Ascending aorta (tissue), 2 donors: ENCODE measurements at places on chromosomes 6 and 20.
A peak's percentile ranks its signal among the peaks of the same experiment; 100 is the strongest.

DNA sequence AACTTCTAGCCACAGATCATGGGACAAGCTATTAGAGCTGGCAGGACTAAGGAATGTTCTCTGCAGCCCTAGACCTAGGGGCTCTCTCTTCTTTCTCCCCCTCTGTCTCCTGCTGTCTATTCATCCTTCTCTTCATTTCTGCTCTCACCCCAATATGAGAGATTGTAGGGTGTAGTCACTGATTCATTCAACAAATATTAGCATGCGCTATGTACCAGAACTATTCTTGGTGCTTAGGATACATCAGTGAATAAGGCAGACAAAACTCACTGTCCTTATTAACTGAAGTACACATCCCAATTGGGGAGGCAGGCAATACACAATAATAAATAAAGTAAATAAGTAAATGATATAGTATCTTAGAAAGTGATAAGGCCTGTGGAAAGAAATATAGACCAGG lies 14.7 kb upstream of the SIRPB2 start:
- DNase-seq = no peak

GRCh38 chr6:36064770-36065396 lies 37.3 kb downstream of the MAPK14 start:
- no peak for DNase-seq

GRCh38 chr20:37254114-37254878 lies 7.3 kb downstream of the GHRH start:
- no peak for DNase-seq

DNA sequence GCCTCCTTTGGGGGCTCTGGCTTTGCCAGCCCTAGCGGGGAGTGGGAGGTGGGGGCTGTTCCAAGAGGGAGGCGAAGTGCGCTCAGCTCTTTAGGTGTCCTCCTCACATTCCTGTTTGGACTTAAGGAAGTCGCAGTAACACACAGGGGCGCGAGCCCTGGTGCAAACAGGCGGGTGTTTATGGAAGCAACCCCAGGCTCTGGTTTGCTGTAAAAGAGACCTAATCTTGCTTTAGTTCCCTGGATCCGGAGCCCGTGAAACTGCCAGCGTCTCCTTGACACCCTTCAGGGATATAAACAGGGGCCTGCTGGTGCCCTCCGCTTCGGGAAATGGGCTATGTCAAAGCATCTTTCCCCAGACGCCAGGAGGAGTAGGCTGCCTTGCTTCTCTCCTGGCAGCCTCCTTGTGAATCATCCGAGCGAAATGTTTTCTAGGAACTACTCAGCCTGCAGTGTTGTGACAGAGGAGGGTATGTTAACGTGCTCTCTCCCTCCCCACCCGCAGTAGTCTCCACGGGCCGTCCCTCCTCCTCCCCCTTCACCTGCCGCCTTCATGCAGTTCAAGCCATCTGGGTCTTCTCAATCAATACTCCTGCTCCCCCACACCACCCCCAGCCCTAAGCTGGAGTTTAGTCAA lies 168.0 kb upstream of the LRFN2 start:
- no peak for DNase-seq

GRCh38 chr20:24965065-24965919 lies 16.2 kb downstream of the CST7 start:
- DNase-seq = no peak

DNA sequence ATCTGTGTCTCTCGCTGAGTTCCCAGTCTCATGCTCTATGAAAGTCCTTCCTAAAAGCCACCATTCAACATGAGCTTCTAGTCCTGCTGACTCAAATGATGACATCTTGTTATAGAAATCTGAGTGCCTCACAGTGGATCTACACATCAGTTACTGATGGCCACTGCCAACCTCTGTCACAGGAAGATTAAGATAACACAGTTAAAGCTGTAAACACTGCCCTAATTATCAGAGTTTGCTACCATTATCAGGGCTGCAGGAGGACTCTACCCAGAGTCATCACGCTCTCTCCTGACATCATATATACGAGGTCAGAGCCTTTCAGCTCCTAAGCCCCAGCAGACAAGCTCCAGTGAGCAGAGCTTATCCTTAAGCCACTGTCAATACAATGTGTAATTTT lies 63.2 kb downstream of the HIVEP2 start:
- no peak for DNase-seq

DNA sequence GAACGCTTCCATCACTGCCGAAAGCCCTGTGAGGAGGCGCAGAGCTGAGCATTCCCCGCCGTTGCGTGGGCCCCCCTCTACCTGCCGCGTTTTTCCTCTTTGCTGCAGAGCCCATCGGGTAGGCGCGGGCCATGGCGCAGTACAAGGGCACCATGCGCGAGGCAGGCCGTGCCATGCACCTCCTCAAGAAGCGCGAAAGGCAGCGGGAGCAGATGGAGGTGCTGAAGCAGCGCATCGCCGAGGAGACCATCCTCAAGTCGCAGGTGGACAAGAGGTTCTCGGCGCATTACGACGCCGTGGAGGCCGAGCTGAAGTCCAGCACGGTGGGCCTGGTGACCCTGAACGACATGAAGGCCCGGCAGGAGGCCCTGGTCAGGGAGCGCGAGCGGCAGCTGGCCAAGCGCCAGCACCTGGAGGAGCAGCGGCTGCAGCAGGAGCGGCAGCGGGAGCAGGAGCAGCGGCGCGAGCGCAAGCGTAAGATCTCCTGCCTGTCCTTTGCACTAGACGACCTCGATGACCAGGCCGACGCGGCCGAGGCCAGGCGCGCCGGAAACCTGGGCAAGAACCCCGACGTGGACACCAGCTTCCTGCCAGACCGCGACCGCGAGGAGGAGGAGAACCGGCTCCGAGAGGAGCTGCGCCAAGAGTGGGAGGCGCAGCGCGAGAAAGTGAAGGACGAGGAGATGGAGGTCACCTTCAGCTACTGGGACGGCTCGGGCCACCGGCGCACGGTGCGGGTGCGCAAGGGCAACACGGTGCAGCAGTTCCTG lies 693 bp downstream of the FAM50B start:
- no peak for DNase-seq

- no peak for DNase-seq
These were observed 17.5 kb downstream of the ELMO2 start for GRCh38 chr20:46388937-46389336.

DNA sequence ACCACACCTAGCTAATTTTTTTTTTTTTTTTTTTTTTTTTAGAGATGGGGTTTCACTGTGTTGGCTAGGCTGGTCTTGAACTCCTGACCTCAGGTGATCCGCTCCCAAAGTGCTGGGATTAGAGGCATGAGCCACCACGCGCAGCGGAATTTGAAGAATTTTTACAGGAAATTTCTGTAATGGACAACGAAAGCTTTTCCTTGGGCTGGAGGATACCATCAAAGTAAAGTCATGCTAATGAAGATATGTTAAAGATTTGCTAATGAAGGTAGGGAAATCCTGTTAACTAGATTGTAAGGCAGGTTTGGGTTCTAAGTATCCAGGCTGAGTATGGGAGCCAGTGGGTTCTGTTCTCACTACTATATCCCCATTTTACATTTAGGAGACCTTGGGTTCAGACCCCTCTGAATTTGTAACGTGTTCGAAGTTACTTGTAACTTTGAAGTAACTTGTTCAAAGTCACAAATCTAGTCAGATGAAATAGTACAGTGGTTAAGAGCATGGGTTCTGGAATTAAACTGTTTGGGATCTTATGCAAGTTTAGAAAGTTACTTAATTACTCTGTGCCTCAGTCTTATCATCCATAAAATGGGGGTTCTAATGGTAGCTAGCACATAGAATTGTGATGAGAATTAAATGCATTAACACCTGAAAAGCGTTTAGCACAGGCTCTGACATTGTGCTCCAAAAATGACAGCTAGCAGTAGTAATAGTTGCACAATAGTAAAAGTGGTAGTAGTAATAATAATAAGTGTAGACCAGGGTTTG lies 123.4 kb upstream of the GPR6 start:
- no peak for DNase-seq

DNA sequence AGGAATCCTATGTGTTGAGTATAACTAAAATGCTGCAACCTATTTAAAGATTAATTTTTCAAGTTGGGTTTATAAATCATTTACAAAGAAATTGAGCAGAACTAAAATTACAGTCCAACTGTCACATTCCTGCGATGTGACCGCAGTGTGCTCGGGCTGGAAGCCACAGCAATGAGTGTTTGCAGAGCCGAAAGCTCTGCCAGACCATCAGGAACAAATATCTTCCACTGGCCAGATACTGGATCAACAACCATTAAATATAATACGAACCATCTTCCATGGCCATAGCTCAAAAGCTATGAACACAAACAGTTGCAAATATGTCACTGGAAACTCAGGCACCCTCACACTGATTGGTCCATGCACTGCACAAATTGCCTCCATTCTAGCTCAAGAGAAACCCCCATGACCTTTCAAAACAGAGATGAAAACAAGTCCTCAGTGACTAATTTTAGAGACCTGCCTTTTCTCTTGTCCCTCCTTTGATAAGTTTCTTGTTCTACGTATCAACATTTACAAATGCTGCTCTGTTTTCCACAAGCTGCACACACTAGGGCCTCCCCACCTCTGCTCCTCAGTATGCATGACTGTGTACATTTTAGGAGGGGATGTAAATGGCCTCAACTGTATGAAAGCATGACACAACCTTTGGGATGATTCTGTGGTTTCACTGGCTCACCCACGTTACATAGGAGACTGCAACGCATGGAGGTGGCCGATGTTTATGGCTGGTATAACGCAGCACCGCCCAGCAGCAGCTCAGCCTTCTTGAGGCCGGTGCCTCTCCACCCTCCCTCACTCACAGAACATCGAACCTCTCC lies 171.7 kb downstream of the WDR27 start:
- no peak for DNase-seq

- no peak for DNase-seq
These were observed 62.8 kb downstream of the SNX9 start for GRCh38 chr6:157885876-157886275.

GRCh38 chr6:139250296-139251044 lies 41.3 kb downstream of the TXLNB start:
- DNase-seq = no peak

GRCh38 chr20:51586005-51586440 lies 43.5 kb upstream of the NFATC2 start:
- DNase-seq = no peak

GRCh38 chr6:235763-236360 lies 56.4 kb upstream of the DUSP22 start:
- DNase-seq = no peak

DNA sequence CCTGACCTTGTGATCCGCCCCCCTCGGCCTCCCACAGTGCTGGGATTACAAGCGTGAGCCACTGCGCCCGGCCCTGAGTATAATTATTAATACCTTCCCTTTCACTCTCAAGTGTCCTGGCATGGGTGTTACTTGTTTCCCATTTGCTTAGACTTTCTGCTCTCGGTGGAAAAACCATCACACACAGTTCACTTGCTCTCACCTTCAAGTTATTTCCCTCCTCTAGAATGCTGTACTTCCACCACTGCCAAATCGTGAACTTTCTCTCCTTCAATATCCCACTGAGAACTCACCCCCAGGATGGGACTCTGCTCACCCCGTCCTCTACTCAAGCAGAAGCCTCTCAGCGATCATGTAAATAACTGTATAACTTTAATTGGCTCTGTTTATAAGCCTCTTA lies 4.6 kb upstream of the HIVEP1 start:
- DNase-seq = no peak

GRCh38 chr6:1729750-1730140 lies 120.0 kb downstream of the FOXC1 start:
- DNase-seq = no peak

DNA sequence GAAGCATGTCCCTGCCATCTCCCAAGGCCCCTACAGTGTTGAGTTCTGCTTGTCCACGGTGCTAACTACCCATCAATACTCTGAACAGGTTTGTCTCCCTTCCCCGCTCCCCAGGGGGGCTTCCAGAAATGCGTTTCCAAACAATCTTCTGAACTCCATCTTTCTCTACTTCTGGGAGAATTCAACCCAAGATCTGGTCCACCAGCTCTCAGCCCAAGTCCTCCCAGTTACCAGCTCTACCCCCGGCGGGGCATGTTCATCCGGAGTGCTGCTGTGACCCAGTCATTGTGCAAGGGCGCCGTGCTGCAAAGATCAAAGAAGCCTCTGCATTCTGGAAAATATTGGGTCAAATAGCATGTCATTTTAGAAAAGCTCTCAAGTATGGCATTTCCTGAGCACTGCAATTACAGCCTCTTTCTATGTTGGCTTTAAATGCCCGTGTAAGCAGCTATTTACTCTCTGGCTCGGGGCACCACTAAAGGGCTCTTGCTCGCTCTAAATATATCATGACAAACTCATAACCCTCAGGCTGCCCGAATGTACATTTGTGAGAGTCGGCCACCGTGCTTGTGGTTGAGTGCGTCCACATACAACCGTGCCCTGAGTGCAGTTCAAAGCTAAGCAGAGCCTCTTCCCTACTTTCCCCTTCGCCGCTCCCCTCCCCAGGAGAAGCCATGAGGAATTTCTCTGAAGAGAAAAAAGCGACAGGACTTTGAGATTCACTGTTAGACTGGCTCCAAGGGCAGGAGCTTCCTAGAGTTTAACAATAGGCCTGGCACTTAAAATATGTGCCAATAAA lies 71.6 kb downstream of the BANF2 start:
- DNase-seq = no peak

DNA sequence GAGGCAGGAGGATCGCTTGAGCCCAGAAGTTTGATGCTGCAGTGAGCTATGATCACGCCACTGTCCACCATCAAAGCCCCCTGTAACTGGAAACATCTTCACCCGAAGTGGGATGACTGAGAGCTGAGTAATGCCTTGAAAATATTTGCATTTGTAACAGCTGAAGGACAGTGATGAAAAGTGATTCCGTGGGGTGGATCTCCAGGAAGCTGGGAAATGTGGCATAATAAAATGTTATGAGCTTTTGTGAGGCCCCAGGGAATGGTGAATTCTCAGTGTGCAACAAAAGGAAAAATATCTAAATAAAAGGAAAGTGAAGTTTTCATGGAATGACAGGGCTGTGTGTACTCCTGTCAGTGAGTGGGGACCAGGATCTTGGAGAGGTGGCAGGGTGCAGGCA lies 92.0 kb downstream of the JAG1 start:
- no peak for DNase-seq

- peak; percentile 70 for DNase-seq
These were observed 146.9 kb downstream of the PHACTR3 start for GRCh38 chr20:59751075-59751711.

GRCh38 chr6:133240511-133241085 lies 559 bp upstream of the EYA4 start:
- no peak for DNase-seq

GRCh38 chr6:15870333-15871043 lies 207.7 kb upstream of the DTNBP1 start:
- no peak for DNase-seq
